ENCODE measurements at places on chromosomes 12 and 14. TPM values are rescaled to one million over a fixed set of nuclear protein-coding genes. Genes with fewer than 3 reads are reported as not detected.

DNA sequence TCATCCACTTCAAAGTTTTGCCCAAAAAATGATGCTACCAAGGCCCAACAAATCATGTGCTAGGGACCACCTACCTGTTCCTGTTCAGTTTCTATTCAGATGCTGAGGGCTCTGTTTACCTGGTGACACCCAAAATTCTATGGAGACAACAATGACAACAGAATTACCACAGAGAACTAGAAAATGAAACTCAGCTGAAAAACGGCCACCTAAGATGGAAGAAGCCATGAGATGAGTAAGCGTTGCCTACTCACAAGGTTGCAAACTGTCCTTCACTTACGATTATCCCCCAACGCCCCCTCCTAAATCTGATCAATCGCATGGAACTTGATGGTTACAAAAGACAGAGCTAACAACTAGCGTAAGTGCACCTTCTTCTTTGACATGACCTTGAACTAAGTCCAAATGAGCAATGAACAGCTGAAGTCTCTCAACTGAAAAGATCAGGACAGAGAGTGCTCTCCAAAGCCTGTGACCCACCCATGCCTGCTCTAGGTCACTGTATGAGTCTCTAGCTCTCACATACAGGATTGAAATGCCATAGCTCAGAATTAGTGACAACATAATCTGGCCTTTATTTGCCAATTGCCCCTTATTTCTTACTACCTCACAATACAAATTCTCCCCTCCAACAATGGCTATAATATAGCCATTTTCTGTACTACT is at the start of gene RNASE11:
TSS of gene RNASE11 (minus strand) at position 513 of the 666 bp plus-strand sequence.
- DNase-seq = no peak

The RDH16 gene
- total RNA-seq = 0.41 TPM

GRCh38 chr14:101071493-101071906 is 168.0 kb upstream of the RTL1 start:
- DNase-seq = no peak

GRCh38 chr14:73142216-73142615 is 5.9 kb downstream of the PSEN1 start:
- DNase-seq = no peak

The FOXG1 gene
- not detected for total RNA-seq

The SRSF5 gene
- total RNA-seq = 340 TPM

DNA sequence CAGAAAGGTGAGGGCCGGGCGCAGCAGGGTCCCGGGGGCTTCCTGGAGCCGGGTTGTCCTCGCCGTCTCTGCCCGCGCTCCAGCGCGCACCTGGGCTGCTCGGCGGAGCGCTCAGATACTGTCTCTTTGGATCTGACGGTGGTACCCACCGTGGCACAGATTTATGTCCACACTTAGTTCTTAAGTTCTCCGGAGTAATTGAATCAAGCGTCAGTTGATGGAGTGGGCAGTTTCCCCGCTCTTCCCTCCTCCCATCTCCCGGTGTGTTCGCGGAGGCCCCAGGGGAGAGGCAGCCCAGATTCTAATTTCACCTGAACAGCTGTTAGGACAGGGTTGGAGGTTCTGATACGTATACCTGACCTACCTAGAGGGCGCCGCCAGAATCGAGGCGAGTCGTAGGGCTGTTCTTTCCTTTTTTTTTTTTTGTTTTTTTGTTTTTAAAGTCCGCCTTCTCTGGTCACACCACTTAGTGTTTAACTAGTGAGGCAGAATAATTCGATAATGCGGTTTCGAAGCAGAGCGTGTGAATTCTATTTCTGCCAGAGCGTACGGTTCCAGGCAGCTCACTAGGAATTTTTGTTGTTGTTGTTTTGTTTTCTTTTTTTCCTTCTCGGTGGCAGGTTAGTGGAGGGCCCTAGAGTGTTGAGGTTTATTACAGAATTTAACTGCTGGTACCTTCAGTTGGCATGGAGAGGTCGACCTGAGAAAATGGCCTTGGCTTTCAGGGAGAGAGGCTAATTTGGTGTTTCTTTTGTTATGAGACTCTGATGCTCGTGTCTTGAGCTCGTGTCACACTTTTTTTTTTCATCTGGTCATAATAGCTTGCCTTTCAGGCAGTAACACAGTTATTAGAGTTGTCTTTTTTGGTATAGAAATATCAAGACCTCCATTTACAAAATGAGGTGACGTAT is 22.3 kb upstream of the GNS start:
- no peak for DNase-seq

DNA sequence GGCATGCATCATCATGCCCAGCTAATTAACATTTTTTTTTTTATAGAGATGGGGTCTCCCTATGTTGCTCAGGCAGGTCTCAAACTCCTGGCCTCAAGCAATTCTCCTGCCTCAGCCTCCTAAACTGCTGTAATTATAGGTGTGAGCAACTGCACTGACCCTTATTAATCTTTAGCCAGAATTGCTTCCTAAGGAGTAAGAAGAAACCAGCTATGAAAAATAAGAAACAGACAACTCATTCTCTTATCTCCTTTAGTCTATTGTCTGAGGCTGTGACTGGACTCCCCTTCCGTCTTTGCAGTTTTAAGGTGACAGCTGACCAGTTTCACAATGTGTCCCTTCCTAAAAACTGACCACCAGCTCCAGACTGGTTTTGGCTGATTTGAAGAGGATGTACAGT is 52.4 kb downstream of the EMP1 start:
- no peak for DNase-seq

The TMCC3 gene
- total RNA-seq = 14.7 TPM

GRCh38 chr14:69574954-69575295 is 254 bp upstream of the CCDC177 start:
- DNase-seq = no peak

GRCh38 chr14:76763096-76764041 is 2.1 kb downstream of the VASH1 start:
- DNase-seq = no peak

The CLEC1A gene
- 6.3 TPM for total RNA-seq

The SLC4A8 gene
- total RNA-seq = 2.4 TPM
